GM13977 (cell line): ENCODE measurements at places on chromosomes 16 and 17.

GRCh38 chr16:73051961-73052360 is 4.0 kb upstream of the ZFHX3 start:
- DNase-seq: no peak

DNA sequence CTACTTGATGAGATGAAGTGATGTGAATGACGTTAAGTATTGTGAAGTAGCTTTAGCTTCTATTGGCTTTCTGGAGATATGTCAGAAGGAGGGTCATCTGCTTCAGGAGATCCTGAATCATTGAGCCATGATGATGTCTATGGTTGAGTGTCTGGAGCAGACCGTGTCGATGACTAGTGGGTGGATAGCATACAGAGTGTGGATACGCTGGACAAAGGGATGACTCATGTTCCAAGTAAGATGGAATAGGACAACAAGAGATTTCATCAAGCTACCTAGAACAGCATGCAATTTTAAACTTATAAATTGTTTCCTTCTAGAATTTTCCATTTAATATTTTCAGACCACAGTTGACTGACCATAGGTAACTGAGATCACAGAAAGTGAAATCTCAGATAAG is 116.1 kb upstream of the RBBP6 start:
- DNase-seq: no peak

DNA sequence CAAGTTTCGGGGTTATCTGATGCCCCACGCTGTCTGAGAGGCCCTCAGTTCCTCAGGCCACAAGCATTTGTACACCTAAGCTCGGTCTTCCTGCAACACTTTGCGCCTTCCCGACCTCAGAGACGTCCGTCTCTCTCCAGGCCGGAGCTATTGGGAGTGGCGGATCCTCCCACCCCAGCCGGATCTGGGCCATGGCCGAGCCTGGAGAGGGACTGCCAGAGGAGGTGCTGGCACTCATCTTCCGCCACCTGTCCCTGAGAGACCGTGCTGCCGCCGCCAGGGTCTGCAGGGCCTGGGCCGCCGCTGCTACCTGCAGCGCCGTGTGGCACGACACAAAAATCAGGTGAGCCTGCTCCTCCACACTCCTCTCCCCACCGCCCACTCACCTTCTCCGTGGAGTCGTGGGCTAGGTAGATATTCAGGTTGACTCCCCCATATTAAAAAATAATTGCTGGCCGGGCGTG is 1.9 kb downstream of the FBXL8 start:
- DNase-seq: no peak

DNA sequence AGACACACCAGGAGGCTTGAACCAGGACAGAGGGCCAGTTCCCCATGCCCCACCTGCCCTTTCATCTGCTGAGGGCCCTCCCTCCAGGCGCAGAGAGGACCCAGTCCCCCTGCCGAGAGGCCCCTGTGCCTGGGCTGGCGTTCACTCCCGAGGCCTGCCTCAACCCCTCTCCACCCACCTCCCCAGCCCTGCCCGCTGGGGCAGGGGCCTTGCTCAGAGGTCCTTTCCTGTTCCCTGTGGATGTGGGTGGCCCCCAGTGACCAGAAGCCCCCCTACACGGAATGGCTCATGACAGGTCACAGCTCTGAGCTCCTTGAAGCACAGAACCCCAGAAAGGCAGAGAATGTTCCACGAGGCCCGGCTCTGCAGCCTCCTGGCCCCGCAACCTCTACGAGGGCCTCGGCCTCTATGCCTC is 6.7 kb downstream of the TMC6 start:
- no peak for DNase-seq

GRCh38 chr16:13793841-13794409 is 126.0 kb upstream of the ERCC4 start:
- DNase-seq: no peak

DNA sequence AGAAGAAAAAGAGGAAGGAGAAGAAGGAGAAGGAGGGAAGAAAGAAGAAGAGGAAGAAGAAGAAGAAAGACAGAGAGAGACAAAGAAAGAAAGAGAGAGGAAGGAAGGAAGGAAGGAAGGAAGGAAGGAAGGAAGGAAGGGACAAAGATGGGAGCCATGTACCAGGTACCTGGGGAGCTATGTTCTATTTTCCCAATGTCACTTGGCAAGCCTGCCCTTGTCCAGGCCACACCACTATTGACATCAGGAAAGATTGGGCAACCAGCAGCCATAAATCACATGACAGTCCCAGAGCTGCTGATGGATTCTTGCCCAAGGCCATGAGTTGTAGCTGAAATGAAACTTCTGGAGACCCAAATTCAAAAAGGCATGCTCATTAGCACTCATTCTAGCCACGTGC is 2.7 kb upstream of the CES1 start:
- DNase-seq: no peak
